ENCODE measurements at places on chromosomes 5 and 9.
A peak's percentile ranks its signal among the peaks of the same experiment; 100 is the strongest.

DNA sequence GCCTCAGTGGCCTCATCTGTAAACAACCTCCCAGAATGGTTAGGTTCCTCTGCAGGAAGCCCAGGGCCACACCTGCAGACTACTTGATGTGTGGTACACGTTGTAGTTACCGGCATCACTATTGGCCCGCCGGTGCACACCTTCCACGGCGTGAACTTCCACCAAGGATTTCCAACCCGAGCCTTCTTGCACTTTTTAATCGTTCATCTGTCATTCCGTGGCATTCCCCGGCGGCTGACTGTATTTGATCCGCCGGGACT lies 5.3 kb upstream of the TRIM41 start:
- peak; percentile 26 for DNase-seq

DNA sequence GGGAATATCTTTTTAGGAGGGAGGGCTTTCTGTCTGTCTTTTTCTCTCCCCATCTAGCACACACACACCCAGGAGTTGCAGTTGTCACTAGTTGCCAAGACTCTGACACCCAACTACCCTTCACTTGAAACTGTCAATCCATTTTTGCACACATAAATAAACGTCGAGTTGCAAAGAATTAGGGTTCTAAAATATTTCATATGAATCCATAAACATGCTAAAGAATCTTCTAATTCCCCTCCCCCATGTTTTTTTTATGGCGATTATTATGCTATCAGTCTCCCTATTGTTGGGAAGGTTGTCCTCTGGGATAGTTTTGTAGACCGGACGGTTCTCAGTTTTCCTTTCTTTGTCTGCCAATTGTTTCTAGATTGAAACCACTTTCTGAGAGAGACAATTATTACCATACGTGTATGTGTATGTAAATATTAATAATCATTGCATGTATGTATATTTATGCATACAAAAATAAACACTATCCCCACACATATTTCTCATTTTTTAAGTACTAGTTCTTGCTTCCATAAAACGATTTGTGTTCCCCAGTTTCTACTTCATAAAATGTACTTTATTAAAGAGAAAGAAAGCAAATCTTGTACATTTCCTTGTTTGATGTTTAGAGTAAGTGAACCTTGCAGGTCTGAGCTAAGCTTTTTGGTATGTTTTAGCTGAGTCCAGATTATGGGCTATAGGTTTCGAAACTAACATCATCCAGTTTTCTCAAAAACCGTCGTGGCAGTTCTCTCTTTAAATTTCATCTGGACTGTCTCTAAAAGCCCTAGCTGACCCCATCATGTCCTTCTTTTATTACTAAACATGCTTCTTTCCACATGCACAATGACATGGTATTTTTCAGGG lies 165.0 kb upstream of the MPDZ start:
- no peak for DNase-seq

DNA sequence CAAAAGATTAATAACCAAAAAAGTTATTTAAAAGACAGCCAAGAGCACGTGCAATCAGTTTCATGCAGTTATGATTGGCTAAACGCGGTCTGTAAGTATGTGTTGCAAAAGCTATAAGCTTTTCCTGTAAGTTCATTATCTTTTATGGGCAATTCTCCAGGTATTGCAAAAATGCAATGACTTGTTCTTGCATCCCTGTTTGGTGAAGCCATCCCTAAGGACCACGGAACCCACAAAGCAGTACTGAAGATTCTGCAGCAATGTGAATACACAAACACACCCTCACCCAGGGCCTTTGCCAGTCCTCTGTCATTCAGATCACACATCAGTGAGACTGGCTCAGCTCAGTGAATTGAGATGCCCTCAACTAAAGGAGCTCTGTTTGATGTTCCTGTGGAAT lies 11.4 kb downstream of the GCNT4 start:
- no peak for DNase-seq

GRCh38 chr9:77661566-77662085 lies 13.5 kb upstream of the GNA14 start:
- no peak for DNase-seq

- no peak for DNase-seq
These were observed 5.8 kb upstream of the KLHL3 start for GRCh38 chr5:137741718-137742117.

DNA sequence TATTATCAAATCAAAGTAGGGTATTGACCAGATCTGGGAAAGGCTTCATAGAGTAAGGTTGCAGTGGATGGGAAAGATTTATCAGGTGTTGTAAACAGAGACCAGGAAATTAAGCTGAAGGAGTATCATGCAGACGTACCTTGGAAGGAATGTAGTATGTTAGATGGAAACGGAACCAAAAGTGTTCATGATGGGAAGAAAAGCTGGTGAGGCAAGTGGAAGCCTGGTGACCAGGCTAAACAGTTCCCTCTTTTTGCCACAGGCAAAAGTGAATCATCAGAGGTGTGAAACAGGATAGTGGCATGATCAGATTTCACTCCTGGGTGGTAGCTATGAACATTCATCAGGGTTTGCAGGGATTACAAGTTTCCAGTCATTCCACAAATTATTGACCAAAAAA lies 780.1 kb upstream of the DMAC1 start:
- no peak for DNase-seq

- DNase-seq, result no peak
These were observed 53.2 kb downstream of the BOD1 start for GRCh38 chr5:173563246-173563645.

DNA sequence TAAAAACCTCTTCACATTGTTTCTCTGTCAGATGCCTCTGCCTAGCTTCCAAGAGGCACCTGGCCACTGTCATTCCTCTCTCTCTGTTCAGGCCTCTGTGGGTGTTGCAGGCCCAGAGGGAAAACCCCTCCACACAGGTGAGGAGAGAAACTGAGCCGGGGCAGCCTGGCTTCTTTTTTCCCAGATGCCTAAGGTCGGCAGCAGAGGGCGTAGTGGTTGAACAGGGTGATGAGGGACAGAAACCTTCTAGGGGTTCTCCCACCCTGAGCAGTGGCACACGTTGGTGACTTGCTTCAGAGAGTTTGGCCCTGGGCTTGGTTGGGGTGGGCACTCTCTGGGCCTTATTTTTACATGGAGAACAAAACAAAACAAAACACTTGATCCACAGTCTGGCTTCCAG lies 12.2 kb downstream of the IL9 start:
- no peak for DNase-seq

- DNase-seq, result no peak
These were observed 13.0 kb downstream of the SQSTM1 start for GRCh38 chr5:179833709-179834070.

DNA sequence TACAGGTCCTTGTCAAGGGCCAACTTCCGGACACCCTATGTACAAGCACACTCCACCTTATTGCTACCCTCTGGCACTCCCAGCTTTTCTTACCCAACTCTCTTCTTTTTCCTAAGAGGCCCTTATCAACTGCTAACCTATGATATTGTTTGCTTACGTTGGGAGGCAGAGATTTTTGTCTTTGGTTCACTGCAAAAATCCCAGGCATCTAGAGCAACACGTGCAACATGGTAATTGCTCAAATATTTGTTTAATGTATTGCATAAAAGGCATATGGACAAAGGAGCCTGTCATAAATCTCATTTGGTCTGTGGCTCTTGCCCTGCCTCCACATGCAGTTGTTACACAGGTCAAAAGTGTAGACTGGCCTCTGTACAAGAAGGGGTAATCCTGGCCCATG lies 35.8 kb upstream of the ATP10B start:
- DNase-seq, result no peak

DNA sequence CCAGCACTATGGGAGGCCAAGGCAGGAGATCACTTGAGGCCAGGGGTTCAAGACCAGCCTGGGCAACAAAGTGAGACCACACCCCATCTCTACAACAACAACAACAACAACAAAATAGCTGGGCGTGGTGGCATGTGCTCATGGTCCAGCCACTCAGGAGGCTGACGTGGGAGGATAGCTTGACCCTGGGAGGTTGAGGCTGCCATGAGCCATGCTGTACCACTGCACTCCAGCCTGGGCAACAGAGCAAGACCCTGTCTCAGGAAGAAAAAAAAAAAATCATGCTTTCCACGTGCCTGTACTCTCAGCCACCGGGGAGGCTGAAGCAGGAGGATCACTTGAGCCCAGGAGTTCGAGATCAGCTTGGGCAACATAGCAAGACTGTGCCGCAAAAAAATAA lies 29.5 kb downstream of the TSC1 start:
- DNase-seq, result no peak

DNA sequence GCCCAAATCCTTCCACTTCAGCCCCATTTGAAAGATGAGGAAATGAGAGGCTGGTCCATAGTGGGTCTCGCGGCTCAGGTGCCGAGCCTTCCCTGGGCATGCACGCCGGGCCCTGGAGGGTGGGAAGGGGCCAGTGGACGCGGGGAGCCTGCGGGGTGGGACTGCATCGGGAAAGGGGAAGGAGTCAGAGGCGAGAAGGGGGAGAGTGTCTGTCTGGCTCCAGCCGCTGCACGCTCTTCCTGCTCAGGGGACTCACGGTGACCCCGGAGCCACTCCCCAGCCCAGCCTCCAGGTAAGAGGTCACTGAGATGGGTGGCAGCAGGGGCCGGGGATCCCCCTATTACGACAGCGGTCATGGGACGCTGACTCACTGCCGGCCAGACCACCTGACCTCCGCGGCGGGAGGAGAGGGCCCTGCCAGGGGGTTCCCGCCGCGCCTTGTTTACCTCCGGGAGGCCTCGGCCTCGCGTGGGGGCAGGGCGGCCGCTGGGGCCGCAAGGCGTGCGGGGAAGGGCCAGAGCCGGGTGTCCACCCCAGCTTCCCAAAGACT lies 1.9 kb upstream of the SQSTM1 start:
- DNase-seq, result peak; percentile 85

GRCh38 chr9:90007516-90008440 lies 403.0 kb downstream of the GADD45G start:
- DNase-seq, result no peak

GRCh38 chr5:167152561-167152960 lies 1138.9 kb upstream of the WWC1 start:
- DNase-seq, result no peak

- no peak for DNase-seq
These were observed 13.5 kb upstream of the MAP1B start for GRCh38 chr5:72093824-72094223.

GRCh38 chr5:72557167-72558045 lies 50.2 kb upstream of the ZNF366 start:
- no peak for DNase-seq

DNA sequence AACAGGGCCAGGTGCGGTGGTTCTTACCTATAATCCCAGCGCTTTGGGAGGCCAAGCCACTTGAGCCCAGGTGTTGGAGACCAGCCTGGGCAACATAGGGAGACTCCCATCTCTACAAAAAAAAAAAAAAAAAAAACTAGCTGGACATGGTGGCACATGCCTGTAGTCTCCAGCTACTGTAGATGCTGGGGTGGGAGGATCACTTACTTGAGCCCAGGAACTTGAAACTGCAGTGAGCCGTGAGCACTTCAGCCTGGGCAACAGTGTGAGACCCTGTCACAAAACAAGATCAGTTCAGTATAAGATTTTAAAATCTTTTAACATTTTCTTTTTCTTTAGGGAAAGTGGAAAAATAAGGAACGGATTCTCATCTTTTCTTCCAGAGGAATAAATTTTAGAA lies 2.5 kb downstream of the BRIX1 start:
- no peak for DNase-seq

Data from stimulated activated CD8-positive, alpha-beta memory T cell treated with anti-CD3 and anti-CD28 coated beads, Interleukin-7, amount 100 ng/mL, for 4 hours (primary cell).